AML-193 (cell line): ENCODE measurements at places on chromosomes 4 and X.
A peak's percentile ranks its signal among the peaks of the same experiment; 100 is the strongest.

DNA sequence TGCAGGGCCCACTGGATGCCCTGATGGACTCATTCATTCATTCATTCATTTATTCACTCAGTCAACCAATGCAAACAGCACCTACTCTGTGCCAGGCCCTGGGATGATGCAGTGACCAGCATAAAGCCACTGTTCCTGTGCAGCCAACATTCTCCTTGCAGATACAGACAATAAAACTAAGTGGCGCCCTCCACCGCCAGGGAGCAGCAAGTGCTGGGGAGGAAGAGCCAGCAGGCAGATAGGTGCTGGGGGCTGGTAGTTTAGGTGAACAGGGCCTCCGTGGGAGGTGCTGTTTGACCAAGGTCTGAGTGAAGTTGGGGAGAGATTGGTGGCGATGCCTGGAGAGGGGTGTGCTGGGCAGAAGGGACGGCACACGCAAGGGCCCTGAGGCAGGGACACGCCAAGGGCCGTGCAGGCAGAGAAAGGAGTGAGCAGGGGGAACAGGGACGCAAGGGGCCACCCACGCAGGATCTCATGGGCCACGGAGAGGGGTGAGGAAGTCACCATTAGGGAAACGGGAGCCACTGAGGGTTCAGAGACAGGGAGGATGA is 65.5 kb downstream of the WFS1 start:
- DNase-seq, result no peak

GRCh38 chrX:132751063-132751690 is 207.3 kb downstream of the HS6ST2 start:
- no peak for DNase-seq

GRCh38 chr4:55372259-55372658 is 23.5 kb upstream of the TMEM165 start:
- DNase-seq, result no peak

DNA sequence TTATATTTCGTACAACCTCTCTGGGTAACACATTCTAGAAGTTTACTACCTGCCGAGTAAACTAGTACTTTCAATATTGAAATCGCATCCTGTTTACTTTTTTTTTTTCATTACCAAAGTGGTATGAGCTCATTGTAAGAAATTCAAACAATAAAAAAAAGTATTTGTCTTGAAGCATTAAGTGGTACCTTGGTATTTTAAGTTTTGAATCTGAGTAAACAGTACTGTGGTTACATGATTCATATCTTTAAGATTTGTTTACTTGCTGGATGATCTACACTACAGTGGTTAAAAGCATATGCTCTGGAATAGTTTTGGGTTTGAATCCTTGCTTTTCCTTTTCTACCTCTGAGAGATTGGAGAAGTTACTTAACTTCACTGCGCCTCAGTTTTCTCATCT is 3.8 kb upstream of the MMGT1 start:
- no peak for DNase-seq

DNA sequence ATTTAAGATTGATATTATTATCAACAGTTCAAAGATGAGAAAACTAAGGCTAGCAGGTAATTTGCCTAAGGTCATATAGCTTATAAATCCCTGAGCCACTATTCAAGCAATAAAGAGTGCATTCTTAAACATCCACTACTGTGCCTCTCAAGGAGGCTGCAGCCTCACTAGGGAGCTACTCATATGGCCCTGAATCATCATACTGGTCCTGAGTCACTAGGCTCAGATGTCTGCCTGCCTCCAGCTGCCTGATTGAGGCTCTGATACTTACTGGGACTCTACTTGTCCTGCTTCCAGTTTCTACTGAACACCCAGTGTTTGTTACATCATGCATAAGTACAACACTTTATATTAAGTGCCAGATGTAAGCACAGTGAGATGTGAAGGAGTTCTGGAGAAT is 110.7 kb downstream of the AASDH start:
- no peak for DNase-seq

GRCh38 chr4:8675383-8675782 is 82.8 kb downstream of the CPZ start:
- no peak for DNase-seq

DNA sequence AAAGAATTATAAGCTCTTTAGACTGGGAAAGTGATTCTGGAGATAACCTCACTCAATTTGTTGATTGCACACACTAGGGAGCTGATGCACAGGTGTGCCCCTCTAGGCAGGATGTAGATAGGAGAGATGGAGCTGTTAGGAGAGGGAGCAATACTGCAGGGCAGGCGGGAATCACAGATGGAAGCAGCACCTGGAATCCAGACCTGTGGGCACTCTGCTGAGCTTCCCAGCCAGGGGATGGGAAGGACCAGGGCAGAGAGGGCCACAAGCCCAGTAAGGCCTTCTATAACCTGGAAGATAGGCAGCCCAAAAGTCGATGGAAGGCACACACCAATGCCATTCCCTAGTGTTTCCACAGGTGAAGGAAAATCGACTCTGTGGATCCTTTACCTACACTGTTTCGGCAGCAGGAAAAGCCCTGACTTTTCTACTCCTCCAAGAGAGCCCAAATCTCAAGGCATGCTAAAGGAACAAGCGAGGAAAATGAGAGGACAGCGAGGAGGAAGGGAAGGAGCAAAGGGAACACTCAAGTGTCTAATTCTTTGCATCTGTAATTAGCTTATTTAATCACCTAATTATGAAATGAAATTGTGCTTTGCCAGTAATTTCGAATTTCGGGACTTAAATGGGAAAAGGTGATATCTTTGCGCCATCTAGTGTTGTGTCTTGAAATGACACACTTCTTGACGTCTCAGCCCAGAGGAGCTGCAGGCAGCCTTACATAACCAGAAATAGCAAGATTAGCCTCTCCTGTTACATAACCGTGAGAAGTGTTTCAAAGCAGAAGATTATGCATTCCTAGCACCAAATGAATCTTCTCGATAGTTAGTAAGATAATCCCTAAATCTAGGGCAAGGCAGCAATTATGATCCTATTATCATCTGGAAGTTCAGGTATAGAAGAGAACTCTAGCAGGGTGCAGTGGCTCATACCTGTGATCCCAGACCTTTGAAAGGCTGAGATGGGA is 31.0 kb upstream of the TLR3 start:
- DNase-seq, result peak; percentile 59

GRCh38 chr4:111676533-111676932 is 468.7 kb upstream of the FAM241A start:
- DNase-seq, result no peak

DNA sequence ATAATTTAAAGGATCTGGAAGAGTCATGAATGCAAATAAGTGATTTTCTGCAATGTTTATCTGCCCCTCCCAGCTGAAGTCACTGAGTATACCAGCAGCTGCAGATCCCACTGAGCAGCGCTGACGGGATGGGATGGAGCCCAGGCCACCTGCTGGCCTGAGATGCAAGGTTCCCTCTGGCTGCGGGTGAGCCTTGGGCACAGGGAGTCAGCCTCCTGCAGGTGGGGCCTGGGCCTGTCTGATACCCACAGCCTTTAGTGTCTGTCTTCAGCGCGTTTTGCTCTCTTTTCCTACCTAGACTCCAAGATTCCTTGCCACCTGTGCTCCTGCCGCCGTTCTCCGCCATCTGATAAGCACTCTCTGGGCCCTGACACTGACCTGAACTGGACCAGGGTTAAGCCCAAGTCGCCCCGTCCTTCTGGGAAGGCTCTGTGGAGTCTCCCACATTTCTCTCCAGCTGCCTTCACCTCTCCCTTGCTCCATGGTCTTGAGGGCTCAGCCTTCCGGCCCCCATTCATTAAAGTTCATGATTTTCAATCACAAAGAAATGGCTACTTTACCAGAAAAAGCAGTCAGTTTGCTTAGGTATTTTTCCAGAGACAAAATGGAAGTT is 223.1 kb upstream of the FAT1 start:
- DNase-seq, result no peak

DNA sequence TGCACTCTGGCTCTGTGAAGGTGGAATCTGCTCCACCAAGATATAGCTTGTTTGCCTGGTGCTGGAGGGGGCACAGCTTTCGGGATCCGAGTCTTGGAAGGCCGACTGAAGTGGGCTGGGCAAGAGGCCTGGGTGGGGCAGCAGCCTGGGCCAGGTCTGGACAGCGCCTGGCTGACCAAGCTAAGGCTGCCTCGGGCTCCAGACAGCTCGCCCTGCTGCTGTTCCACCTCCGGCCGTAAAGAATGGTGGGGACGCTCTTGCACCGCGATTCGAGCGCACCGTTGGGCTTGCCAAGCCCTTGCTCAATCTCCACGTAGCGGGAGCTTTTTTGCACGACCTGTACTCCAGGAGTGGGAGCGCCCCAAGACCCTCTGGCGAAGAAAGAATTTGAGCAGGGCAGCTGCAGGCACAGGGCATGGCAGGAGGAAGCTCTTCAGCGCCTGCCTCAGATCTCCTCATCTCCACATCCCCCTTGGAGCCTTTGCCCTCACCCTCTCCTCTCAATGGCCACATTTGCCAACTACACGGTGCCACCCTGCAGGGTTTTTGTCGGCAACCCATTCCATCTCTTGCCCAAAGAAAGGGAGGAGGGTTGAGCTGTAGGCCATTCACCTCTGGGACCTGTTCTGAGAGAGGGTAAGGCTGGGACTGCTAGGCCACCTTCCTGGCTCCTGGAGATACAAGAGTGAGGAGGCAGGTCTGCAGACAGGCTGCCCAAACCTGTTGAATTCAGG is 18.9 kb downstream of the CNGA2 start:
- DNase-seq, result no peak

DNA sequence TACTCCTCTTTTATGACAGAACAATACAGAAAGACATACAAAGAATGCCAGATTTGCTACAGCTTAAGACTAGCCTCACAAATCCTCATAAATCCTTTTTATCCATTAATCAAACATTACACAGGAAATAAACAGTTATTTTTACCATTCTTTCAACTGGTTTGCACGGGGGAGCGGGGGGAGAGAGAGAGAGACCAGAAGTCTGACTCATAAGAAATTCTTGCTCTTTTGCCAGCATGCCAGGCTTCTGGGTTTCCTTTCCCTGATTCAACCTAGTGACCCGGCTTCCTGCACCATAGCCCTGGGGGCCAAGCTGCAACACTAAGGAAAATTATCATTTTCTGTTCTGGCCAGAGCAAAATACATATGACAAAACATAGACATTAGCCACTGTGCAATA is 6.8 kb upstream of the RRAGB start:
- no peak for DNase-seq

DNA sequence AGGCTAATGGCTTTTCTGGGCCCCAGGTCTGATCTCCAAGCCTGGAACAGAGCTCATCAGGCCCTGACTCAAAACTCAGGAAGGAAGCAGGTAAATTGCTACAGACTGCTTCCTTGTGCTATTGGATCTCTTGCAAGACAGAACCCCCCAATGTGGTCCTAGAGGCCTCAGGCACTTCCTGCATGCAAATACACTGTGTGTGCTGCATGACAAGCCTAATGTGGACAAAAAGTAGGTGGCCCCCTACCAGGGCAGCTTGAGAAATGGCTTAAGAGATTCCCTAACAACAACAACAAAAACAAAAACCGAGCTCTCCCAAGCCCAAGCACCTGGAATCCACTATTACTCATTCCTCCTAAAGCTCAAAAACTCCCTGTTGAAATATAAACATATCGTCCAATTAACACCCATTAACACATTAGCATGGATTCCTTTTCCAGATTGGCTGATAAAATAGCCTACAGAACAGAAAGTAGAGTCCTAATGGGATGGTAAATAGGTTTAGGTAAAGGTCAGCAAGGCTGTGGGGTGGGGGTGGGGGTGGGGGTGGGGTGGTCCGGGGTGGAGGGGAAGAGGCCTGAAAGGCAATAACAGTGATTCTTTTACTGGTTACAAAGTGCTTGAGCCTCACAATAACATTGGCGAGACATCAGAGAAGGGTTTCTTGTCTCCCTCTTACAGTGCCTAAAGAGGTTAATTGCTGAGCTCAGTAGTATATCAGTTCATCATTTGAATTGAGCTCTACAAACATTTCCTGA is 24.1 kb upstream of the FGF16 start:
- DNase-seq, result no peak

GRCh38 chrX:72123471-72124185 is 8.1 kb downstream of the RTL5 start:
- DNase-seq, result no peak

GRCh38 chrX:115437841-115438595 is 123.0 kb upstream of the PLS3 start:
- DNase-seq, result no peak

DNA sequence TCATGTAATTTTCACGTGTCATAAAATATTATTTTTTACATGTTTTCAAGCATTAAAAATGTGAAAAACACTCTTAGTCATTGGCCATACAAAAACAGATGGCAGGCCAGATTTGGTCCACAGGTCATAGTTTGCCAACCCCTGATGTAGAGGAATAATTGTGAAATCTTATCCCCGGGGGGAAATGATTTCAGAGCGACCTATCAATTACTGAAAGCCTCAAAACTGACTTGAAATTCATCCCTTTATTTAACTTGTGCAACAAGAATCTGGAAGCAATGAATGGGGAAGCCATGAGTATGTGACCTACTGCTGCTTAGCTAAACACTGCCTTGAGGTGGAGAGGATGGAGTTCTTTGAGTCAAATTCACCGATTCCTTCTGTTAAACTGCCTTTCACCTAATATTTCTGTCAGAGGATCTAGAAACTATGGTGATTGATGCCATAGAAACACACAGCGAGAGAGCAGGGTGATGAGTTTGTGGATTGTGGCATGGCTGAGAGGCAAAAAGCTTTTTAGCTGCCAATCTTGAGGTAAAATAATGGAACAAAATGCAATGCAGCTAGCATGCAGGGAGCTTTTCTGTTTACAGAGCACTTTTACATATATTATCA is 30.3 kb upstream of the BRS3 start:
- no peak for DNase-seq

DNA sequence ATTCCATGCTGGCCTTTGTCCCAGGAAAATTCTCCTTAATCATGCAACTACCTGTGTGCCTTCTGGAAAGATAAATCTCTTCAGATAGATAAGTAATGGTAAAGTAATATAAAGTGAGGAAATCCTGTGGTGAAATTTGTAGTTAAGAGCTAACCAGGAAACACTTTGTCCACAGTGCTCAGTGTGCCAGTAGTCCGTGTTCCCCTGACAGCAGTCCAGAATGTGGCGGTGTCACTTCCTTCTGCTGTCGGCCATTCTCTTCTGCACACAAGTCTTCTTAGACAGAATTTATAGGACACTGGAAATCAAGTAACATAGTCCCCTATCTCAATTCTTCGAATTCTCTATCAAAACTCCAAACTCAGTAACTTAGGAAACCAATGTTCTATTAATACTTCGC is 5.7 kb upstream of the CXXC4 start:
- DNase-seq, result no peak

GRCh38 chr4:6179362-6179761 is 21.0 kb downstream of the JAKMIP1 start:
- DNase-seq, result no peak

GRCh38 chr4:19416146-19416545 is 835.6 kb upstream of the SLIT2 start:
- no peak for DNase-seq

- no peak for DNase-seq
Measured at GRCh38 chrX:39678914-39679313, 418.8 kb downstream of the BCOR start.

GRCh38 chrX:119105826-119106225 is 21.8 kb downstream of the KIAA1210 start:
- DNase-seq, result no peak

- no peak for DNase-seq
Measured at GRCh38 chr4:181957088-181957487, 286.1 kb upstream of the TENM3 start.

GRCh38 chr4:7362341-7362740 is 72.4 kb downstream of the PSAPL1 start:
- no peak for DNase-seq

GRCh38 chr4:170818786-170819185 is 729.0 kb upstream of the AADAT start:
- DNase-seq, result no peak

- no peak for DNase-seq
Measured at GRCh38 chr4:118974758-118975157, 86.1 kb downstream of the SYNPO2 start.

- no peak for DNase-seq
Measured at GRCh38 chrX:150769408-150769807, 76.2 kb downstream of the MTMR1 start.
